ELF-1 (cell line): ENCODE measurements at places on chromosomes 6 and 20.

- DNase-seq, result no peak
Observed at GRCh38 chr20:44218446-44218845, 7.9 kb upstream of the OSER1 start.

- no peak for DNase-seq
Observed at GRCh38 chr6:39327507-39327906, 5.0 kb upstream of the KCNK16 start.

DNA sequence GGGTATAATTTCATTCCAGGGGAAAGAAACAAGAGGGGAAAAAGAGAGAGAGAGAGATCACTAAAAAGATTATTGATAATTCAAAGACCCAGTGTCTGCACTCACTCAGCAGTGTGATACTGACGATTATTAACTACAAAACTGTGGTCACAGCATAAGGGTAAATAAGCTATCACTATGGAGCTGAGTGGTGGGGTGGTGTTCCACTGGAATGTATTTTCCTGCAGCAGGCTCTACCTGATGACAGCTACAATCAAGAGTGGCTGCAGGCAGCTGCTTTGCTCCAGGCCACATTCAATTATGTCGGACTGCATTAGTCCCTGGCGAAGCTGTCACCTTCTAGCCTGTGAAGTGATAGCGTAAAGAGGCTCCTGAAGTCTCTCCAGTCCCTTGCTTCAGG is 122.2 kb upstream of the TFAP2D start:
- DNase-seq, result peak; percentile 64

- no peak for DNase-seq
Observed at GRCh38 chr6:33383427-33384185, 8.0 kb upstream of the KIFC1 start.

- DNase-seq, result no peak
Observed at GRCh38 chr6:142008016-142008735, 124.5 kb upstream of the GJE1 start.

DNA sequence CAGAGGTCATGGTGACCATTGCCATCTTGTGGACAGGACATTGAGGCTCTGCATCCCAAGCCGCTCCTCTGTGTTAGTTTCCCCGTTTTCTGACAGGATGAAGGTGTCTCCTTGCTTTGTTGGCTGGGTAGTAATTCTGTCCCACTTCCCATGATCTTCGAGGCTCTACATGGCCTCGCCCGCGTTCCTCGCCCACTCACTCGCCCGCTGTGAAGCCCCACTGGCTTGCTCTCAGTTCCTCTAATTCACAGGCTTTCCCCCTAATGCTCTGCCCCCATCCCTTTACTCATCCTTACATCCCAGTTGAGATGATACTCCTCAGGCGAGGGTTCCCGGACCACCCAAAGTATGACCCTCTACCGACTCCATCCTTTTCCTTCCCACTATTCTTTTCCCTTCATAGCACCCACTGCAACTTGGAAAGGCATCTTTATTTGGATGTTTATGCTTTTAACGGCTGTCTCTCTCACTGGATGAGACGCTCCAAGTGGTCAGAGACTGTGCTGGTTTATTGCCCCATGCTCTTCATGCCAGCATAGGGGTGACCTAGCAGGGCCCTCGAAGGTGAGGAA is 511 bp upstream of the SLC35B2 start:
- DNase-seq, result no peak

DNA sequence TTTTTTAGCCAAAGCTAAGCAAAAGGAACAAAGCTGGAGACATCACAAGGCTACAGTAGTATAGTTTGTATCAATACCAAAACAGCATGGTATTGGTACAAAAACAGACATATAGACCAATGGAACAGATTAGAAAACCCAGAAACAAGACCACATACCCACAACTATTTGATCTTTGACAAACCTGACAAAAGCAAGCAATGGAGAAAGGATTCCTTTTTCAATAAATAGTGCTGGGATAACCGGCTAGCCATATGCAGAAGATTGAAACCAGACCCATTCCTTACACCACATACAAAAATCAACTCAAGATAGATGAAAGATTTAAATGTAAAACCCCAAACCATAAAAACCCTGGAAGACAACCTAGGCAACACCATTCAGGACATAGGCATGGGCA is 5.0 kb downstream of the RFPL4B start:
- DNase-seq, result no peak

GRCh38 chr6:158480989-158481388 is 78.9 kb upstream of the TMEM181 start:
- no peak for DNase-seq

- peak; percentile 79 for DNase-seq
Observed at GRCh38 chr6:44221291-44221960, 2.0 kb upstream of the SLC29A1 start.

DNA sequence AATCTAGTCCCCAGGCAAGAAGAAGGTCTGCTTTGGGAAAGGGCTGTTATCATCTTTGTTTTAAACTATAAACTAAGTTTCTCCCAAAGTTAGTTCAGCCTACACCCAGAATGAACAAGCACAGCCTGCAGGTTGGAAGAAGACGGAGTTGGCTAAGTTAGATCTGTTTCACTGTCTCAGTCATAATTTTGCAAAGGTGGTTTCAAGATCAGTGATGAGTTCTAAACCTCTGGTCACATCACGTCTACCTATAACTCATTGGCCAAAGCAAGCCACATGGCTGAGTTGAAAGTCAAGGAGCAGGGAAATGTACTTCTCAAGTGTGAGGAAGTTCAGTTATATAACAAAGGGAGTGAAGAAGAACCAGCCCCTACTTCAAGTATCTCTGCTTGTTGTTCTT is 50.5 kb upstream of the ECI2 start:
- no peak for DNase-seq

DNA sequence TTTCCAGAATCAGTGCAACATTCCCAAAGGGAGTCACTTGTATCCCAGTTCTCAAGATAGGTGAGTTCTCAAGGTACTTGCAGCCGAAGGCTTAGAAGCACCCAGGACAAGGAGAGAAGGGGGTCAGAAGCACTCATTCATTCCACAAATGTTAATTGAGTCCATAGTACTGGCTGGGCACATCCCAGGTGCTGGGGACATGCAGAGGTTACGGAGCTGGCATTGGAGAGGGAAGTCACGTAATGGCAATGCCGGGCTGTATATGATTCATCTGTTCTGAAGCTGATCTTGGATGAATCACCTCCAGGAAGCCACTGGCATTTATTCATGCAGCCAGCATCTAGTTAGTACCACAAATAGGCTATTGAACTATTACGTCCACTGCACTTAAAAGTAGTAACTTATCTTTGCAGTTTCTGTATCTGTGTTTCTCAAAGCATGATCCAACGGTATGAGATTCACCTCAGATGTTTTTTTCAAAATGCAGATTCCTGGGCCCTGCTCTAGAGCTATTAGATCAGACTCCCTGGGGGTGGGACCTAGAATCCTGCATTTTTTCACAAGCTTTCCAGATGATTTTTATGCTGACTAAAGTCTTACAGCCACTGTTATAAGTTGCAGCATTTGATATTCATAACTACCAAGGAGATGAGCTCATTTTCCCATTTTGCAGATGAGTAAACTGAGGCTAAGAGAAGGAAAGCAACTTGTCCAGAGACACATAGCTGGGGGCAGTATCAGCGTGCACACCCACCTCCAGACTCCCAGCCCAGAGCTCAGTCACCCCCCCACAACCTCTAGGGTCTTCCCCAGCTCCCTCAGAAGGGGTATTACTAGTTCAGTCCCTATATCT is 44.1 kb upstream of the ID1 start:
- DNase-seq, result no peak

DNA sequence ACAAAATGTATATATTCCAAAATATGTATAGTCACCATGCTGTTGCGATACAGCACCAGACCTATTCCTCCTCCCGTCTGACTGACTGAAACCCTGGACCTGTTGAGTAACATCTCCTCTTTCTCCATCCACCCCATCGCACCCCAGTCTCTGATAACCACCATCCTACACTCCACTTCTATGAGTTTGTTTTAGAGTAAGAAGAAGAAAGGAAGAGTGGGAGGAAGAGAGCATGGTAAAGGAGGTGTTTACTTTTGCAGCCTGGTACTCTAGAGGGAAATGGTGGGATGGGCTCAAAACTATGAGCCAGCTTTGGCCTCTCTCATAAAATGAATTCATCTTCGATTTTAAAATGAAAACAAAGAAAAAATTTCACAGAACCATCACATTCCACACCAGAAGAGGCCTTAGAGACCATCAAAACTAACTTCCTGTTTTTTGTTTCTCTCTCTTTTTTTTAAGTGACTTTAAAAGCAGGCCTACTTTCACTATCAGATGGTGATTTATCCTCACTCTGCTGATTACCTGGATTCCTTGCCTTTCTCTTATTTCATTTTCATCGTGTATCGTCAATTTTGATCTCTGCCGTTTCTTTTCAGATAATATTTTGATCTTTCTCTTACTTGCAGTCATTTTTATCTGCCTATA is 16.8 kb upstream of the FUCA2 start:
- DNase-seq, result no peak

DNA sequence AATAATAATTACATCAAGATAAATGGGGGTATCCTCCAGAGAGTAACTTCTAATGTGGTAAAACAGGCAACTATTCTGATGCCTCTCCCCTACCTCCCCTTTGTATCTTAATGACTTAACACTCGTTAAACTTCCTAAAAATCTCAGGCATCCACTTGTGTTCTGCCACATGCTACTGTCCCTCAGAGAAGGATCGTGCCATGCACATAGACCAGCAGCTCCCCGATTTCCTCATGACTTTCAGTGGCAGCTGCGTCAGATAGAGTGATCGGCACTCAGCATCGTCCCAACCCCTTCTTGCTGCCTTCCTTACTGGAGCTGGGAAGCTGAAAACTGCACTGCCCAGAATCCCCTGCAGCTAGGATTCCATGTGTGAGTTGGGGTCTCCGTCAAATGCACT is 32.1 kb downstream of the RIPOR2 start:
- DNase-seq, result no peak

DNA sequence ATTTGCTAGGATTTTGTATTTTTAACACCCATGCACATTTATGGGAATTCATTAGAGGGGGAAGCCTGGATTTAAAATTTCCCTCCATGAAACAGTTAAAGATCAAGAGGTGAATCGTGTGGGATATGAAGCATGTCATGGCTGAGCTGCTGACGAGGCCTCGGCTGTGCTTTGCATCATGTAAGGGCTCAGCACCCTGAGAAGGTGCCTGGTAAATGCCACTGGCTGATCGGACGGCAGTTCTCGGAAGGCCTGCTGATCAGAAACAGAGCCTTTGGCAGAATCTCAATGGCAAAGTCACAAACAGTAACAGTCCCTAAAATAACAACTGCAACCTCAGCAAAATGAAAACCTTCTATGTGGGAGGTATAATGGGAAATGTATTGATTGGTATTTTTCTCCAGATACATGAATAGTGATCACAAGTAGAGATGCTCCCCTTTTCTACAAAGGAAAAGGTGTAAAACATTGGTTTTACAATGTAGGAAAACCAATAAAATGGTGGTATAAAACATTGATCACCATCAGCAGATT is 53.0 kb upstream of the FUCA2 start:
- DNase-seq, result no peak

DNA sequence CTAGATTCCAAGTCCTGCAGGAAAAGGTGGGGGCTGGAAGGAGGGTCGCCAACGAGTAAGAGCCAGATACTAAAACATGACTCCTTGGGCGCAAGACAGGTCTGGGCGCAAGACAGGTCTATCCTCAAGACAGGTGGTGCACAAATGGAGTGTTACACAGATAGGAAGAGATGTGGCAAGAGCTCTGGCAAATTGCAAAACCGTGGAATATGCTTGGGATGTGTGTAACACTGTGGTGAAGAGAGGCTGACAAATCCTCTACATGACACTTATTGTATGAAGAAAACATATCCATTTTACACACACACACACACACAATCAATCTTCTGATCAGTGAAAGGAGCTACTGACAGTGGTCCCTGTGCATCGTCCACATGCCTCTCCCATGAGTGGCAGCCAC is 77.6 kb downstream of the TBC1D7 start:
- DNase-seq, result no peak

GRCh38 chr6:101722991-101723579 is 329.6 kb downstream of the GRIK2 start:
- no peak for DNase-seq

GRCh38 chr6:49772285-49772684 is 14.8 kb downstream of the PGK2 start:
- DNase-seq, result peak; percentile 67

GRCh38 chr6:53070806-53071205 is 5.6 kb downstream of the FBXO9 start:
- DNase-seq, result no peak

DNA sequence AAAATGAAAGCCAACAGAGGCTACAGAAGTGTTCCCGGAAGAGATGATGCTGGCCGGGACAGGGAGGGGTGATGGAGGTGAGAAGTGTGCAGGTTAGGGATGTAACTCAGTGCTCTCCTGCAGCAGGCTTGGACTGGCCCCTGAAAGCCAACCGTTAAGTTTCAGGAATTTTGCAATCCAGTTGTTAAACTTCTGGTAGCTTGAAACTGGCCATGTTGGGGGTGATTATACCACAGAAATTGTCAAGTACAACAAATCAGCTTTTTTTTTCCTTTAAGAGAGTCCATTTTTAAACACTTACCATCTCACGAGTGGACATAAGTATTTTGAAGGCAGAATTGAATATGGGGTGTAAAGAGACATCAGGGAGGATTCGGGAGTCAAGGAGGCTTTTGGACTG is 8.8 kb upstream of the SIRPB1 start:
- no peak for DNase-seq

GRCh38 chr20:41654884-41655283 is 36.7 kb upstream of the CHD6 start:
- DNase-seq, result peak; percentile 46

DNA sequence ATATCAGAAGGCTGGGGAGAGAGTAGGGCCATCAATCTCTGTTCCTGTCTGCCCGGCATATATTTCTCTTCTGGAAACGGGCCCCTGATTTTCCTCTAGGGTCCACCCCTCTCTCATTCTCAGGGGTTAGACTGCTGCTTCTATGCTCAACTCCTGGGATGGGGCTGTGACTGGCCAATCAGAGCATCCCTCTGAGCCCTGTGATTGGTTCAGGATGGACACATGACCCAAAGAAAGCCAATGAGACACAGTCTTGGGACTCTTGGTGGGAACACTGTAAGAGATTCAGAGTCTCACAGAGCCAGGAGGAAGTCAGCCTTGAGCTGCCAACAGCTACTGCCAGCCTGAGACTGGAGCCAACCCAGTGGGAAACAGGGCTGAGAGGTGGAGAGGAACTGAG is 31.0 kb upstream of the KCNB1 start:
- DNase-seq, result no peak

GRCh38 chr6:43265564-43265963 is 22.3 kb downstream of the TTBK1 start:
- no peak for DNase-seq

DNA sequence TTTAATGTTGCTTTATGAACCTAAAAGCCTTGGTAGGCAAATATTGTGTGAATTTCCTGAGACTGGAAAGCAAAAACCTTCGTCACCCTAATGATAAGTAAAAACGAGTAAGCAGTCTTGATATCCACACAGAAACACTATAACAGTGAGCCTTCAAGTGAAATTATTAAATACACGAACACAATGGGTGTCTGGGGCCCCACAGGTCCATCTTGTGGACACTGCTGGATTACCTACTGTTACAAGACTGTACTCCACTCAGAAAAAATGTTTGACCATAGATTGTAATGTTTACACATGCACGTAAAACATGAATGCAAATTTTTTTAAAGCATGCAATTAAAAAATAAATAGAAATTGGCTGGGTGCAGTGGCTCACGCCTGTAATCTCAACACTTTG is 466.9 kb downstream of the CD83 start:
- no peak for DNase-seq

- no peak for DNase-seq
Observed at GRCh38 chr6:24882835-24883555, 52.8 kb downstream of the RIPOR2 start.
